Umbilical cord (tissue), 2 donors: ENCODE measurements at places on chromosomes 12 and 14.

- no peak for DNase-seq
Observed at GRCh38 chr12:26128168-26128567, 3.3 kb upstream of the BHLHE41 start.

GRCh38 chr12:68375756-68376695, 43.9 kb upstream of the MDM1 start:
- no peak for DNase-seq

DNA sequence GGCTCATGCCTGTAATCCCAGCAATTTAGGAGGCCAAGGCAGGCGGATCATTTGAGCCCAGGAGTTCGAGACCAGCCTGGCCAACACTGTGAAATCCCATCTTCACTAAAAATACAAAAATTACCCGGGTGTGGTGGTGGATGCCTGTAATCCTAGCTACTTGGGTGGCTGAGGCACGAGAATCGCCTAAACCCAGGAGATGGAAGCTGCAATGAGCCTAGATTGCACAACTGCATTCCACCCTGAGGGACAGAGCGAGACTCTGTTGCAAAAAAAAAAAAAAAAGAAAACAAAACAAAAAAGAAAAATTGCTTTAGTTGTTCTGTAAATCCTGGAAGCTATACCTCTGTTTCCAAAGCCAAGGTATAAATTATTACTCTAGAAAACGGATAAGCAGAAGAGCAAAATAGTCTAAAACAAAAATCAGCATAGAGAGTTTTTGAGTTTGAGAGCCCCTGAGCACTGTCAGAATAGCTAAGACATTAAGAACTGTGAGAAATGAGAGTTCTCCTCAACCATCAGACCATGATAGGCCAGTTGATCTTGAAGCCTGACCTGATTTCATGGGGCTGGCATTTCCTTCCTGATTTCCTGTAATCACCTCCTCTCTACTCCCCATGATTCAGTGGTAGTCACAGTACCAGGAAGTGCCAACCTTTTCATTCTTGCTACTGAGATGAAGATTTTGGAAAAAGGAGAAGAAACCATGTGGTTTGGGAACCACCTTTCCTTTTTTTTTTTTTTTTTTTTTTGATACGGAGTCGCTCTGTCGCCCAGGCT, 31.7 kb downstream of the ATP2A2 start:
- peak; percentile 18 for DNase-seq

DNA sequence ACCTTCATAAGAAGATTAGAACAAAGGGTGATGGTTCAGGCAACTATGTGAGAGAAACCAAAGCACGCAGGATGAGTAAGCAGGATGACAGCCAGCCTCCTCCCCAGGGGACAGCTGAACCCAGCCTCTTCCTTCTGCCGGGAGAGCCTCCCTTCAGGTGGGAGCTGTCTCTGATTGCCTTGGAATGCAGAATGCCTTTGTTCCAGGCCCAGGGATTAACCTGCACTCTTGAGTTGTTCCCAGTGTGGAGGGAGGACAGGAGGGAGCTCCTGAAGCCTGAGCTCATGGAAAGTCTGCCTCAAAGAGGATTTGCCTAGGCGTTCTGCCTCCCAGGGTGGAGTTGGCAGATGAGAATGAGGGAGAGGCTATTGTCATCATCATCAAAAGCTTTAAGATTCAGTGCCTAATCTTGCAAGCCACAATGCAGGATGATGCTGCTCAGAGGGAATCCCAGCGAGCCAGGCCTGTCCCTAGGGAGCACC, 3.6 kb upstream of the KRT6A start:
- DNase-seq, result peak; percentile 51
